Stimulated activated CD8-positive, alpha-beta memory T cell treated with anti-CD3 and anti-CD28 coated beads, Interleukin-7, amount 100 ng/mL, for 24 hours (primary cell): ENCODE measurements at places on chromosomes 2 and 18.

DNA sequence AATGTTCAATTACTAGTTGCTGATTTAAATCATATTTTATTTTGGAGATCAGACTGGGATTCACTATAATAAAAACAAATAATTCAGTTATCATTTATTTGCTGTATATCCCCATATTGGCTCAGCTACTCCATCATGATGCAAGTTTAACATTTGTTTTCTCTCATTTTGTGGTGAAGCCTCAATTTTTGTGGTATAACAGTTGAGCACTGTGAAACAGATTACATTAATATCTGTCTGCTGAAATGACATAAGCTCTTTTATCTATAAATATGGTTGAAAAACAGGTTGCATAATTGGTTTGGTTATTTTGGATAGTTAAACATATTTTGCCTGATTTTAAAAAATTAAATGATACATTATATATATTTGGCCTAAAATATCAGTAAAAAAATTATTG lies 67.7 kb downstream of the DPP4 start:
- no peak for DNase-seq

DNA sequence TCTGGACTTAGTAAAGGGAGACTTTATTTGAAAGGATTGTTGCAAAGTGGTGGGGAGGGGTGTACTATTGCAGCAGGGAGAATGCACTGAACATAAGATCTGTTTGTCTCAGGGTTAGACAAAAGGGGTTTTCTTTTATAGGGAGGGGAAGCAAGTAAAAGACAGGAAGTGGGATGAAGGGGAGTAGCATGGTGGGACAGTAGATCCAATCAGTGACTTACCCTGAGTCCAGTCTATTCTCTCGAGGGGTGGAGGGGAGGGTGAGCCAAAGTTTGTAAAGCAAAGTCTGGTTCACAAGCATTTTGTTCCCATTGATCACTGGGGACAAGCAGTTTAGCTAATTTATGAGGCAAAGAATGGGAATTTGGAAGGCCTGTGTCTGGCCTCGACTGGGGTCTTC lies 35.0 kb upstream of the CYP27C1 start:
- no peak for DNase-seq

- DNase-seq, result no peak
Observed at GRCh38 chr2:82501217-82501616, 1957.9 kb downstream of the SUCLG1 start.

DNA sequence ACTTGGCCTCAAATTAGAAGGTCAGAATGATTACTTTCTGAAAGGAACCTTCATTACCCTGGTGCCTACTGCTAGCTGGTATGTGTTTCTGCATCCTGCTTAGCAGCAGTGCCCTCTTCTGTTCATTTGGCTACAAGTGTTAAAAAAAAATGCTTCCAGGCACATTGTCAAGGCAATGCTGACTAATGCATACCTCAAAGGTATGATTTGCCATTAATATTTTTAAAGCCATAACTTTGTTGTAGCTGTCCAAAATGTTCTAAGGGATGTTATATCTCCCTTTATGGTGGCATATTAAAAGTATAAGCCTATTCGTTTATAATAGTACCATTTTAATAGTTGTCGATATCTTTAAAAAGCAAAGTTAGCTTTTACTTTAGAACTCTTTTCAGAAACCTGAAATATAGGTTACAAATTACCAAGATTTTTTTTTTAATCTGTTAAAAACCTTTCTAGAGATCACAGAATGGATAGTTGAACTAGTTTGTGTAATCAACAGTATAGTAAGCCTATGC lies 52.0 kb upstream of the FAM171B start:
- no peak for DNase-seq

- no peak for DNase-seq
Observed at GRCh38 chr2:119455066-119455718, 23.5 kb downstream of the TMEM37 start.

DNA sequence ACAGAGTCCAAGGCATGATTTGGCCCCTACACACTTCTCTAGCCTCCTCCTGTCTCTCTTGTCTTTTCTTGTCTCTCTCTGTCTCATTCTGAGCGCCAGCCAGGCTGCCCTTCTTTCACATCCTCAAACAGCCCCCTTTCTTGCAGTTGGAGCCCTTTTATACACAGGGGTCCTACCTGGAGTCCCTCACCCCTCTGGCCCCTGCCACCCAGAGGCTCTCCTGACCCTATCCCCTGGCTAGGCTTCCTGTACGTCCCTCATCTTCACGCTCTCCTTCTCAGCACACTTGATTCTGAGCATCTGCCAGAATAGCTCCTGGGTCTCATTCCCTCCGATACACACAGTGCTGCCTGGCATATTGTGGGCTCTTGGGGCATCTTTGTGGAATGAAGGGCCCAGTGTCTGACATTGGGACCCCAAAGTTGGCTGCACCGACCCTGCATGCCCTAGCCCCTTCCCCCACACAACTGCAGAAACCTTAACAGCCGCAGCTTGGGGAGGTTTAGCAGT lies 261.9 kb downstream of the DYSF start:
- DNase-seq, result no peak

- DNase-seq, result no peak
Observed at GRCh38 chr2:3606370-3607201, 11.7 kb downstream of the COLEC11 start.
